IPS DF 6.9 (cell line): ENCODE measurements at places on chromosomes 2 and 18.

DNA sequence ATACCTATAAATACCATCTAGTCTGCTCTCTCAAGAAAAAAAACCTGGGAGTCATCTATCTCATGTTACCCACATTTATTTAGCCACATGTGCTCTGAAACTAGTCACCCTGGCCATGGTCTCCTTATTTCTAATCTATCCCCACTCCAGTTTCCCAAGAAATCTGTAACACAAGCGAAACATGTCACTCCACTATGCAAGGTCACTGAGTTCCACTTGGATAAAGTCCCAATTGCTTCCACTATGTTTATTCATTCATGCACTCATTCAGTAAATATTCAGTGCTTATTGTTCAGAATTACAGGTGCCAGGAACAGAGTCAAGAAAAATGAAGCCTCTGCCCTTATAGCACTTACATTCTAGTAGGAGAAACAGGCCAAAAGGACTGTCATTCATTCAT is 369.4 kb upstream of the CYRIA start:
- no peak overlapping the region for H3K4me3 ChIP-seq
- H3K27me3 ChIP-seq, result no peaks in the 10 kb centered on the region
- no peaks in the 10 kb centered on the region for H3K36me3 ChIP-seq

- no peak overlapping the region for H3K27ac ChIP-seq
- H3K4me3 ChIP-seq, result no peak overlapping the region
- peaks cover 22% of the 10 kb centered on the region for H3K4me1 ChIP-seq
- no peak for DNase-seq
These were observed 15.6 kb downstream of the ATOH8 start for GRCh38 chr2:85769236-85769982.

- no peak overlapping the region for H3K4me3 ChIP-seq
- H3K36me3 ChIP-seq, result no peaks in the 10 kb centered on the region
- H3K27ac ChIP-seq, result no peak overlapping the region
- no peak for DNase-seq
- H3K27me3 ChIP-seq, result no peaks in the 10 kb centered on the region
- no peaks in the 10 kb centered on the region for H3K4me1 ChIP-seq
These were observed 35.2 kb downstream of the ST3GAL5 start for GRCh38 chr2:85853499-85854165.

DNA sequence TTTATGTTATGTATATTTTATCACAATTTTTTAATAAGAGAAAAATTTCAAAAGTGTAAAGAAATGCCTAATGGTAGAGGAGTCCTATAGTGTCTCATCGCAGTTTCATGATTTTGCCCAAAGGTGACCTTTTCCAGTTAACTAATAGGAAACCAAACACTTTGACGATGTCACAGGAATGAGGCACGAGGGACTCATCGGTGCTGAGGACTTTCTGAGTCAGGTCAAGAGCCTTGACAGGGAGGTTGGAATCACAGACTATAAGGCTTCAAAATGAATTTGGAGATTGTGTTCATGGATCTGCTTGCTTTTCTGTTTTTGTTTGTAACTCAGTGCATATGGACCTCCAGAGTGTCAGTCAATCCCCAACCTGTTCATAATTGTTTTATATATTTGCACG is 15.1 kb upstream of the RTTN start:
- H3K4me1 ChIP-seq, result peaks cover 1% of the 10 kb centered on the region; the same call in 1 of the 2 replicates

- H3K4me1 ChIP-seq, result 0 out of 2 replicates have a peak, but pooled peaks cover 1% of the 10 kb centered on the region
- no peak overlapping the region for H3K27ac ChIP-seq
- no peaks in the 10 kb centered on the region; the same call in 1 of the 2 replicates for H3K27me3 ChIP-seq
These were observed 11.4 kb upstream of the PER2 start for GRCh38 chr2:238299803-238300202.

- no peaks in the 10 kb centered on the region for H3K27me3 ChIP-seq
- H3K4me1 ChIP-seq, result no peaks in the 10 kb centered on the region
- H3K27ac ChIP-seq, result no peak overlapping the region
- H3K4me3 ChIP-seq, result no peak overlapping the region
- H3K36me3 ChIP-seq, result no peaks in the 10 kb centered on the region
- no peak for DNase-seq
These were observed 12.7 kb downstream of the OLA1 start for GRCh38 chr2:174235680-174236079.

DNA sequence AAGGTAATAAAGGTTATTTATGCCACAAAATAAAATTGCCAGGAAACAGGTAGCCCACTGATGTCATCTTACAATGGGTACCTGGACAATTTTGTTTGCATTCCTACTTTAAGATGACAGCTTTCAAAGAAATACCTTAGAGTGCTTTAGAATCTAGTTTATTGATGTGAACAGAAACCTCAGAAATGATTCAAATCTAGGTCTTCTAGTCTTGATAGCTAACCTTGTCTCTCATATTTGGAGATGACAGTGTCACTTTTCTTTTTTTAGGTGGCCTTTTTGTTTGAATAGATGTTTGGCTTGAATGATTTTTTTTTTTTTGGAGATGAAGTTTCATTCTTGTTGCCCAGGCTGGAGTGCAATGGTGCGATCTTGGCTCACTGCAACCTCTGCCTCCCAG is 69.1 kb downstream of the PIK3C3 start:
- no peak for DNase-seq
- H3K4me1 ChIP-seq, result no peaks in the 10 kb centered on the region
- H3K27me3 ChIP-seq, result no peaks in the 10 kb centered on the region
- no peak overlapping the region for H3K27ac ChIP-seq

DNA sequence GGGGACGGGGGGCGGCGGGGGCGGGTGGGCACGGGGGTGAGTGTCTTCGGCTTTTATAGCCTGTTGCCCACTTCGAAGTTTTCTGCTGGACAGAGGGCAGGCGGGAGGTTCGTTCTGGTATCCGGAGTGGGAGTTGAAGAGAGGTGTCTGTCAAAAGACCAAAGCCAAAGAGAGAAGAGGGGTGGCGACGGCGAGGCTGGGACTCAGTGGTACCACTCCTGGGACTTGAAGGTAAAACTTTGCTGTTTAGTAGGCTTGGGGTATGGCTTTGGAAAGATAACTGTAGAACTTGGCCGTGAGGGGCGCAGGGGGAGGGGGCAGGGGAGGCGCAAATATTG is 215.8 kb upstream of the DTNA start:
- no peak overlapping the region for H3K27ac ChIP-seq
- no peaks in the 10 kb centered on the region for H3K27me3 ChIP-seq
- H3K4me1 ChIP-seq, result no peaks in the 10 kb centered on the region

GRCh38 chr2:75465317-75465984 is 95.3 kb downstream of the EVA1A start:
- H3K4me1 ChIP-seq, result peaks cover 2% of the 10 kb centered on the region; the same call in 1 of the 2 replicates
- no peak for DNase-seq
- no peak overlapping the region for H3K27ac ChIP-seq
- H3K27me3 ChIP-seq, result no peaks in the 10 kb centered on the region
- no peak overlapping the region for H3K4me3 ChIP-seq

GRCh38 chr2:62150597-62151305 is 45.2 kb upstream of the B3GNT2 start:
- H3K4me1 ChIP-seq, result peaks cover 3% of the 10 kb centered on the region; the same call in 1 of the 2 replicates
- no peak overlapping the region for H3K4me3 ChIP-seq
- H3K27me3 ChIP-seq, result no peaks in the 10 kb centered on the region

DNA sequence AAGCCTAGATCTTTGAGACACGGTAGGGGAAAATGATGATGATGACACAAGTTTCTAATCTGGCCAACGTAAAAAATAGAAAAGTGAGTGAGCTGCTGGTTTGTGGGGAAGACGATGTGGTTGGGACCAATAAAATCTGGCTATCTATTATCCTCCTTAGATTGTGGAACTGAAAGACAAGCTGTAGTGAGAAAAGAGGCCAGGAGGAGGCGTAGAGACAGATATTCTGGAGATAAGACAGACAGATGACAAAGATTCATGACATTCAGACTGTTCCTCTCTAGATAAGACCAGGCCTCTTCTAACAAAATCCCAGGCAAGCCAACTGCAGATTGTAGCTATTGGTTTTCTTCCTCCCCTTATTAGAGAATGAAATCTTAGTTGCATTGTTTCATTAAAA is 376.3 kb upstream of the UBE2E3 start:
- H3K4me3 ChIP-seq, result no peak overlapping the region
- H3K36me3 ChIP-seq, result no peaks in the 10 kb centered on the region
- H3K27me3 ChIP-seq, result no peaks in the 10 kb centered on the region
- peak; percentile 29 for DNase-seq
- no peaks in the 10 kb centered on the region for H3K4me1 ChIP-seq

- no peak for DNase-seq
- no peaks in the 10 kb centered on the region for H3K36me3 ChIP-seq
- no peak overlapping the region for H3K4me3 ChIP-seq
- no peak overlapping the region for H3K27ac ChIP-seq
- H3K27me3 ChIP-seq, result no peaks in the 10 kb centered on the region
These were observed 1621.3 kb downstream of the SUCLG1 start for GRCh38 chr2:82837588-82838304.

- no peak overlapping the region for H3K4me3 ChIP-seq
- H3K4me1 ChIP-seq, result no peaks in the 10 kb centered on the region
- DNase-seq, result no peak
- no peaks in the 10 kb centered on the region for H3K27me3 ChIP-seq
- no peak overlapping the region for H3K27ac ChIP-seq
- peaks cover 14% of the 10 kb centered on the region; the same call in 1 of the 2 replicates for H3K36me3 ChIP-seq
These were observed 12.7 kb downstream of the KDM3A start for GRCh38 chr2:86453836-86454235.

DNA sequence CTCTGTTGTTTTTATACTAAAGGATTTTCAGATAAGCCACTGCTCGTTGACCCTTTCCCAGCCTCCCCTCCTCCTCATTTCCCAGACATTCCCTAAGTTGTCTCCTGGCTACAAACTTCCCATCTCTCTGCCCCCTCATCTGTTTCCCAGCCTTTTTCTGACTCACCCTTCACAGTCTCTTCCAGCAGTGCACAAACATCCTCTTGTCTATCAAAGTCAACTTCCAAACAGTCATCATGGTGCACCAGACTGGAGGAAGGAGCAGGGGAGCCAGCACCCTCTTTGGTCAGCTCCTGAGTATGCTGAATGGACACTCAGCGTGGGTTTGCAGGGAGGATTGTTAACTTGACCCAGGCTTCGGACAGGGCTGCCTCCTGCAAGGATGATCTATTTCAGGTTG is 26.6 kb upstream of the SPRED2 start:
- no peaks in the 10 kb centered on the region for H3K36me3 ChIP-seq
- DNase-seq, result no peak
- H3K27me3 ChIP-seq, result no peaks in the 10 kb centered on the region
- H3K4me3 ChIP-seq, result no peak overlapping the region
- no peaks in the 10 kb centered on the region for H3K4me1 ChIP-seq
- H3K27ac ChIP-seq, result no peak overlapping the region

DNA sequence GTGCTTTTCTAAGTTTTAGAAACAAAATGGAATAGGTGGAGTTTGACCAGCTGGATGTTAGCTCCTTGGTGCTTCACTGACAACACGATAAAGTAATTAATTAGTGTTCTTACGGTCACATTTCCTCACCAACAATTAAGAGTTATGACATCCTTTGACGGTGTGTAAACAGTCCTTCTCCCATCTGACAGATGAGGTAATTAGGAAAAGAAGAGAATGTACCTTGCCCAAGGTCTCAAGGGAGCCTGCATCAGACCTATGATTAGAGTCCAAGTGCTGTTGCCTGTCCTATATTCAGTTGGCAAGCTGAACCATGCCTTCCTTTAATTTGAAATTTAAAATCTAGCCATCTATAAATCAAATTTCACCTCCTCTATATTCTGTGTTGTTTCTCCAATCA is 48.3 kb upstream of the STK17B start:
- H3K36me3 ChIP-seq, result no peaks in the 10 kb centered on the region
- DNase-seq, result no peak

- H3K27me3 ChIP-seq, result no peaks in the 10 kb centered on the region
- H3K4me3 ChIP-seq, result no peak overlapping the region
- DNase-seq, result no peak
- no peaks in the 10 kb centered on the region for H3K4me1 ChIP-seq
- no peak overlapping the region for H3K27ac ChIP-seq
These were observed 78.6 kb upstream of the GALNT5 start for GRCh38 chr2:157178874-157179273.

- no peaks in the 10 kb centered on the region for H3K27me3 ChIP-seq
- no peak overlapping the region for H3K4me3 ChIP-seq
- H3K4me1 ChIP-seq, result no peaks in the 10 kb centered on the region
- H3K36me3 ChIP-seq, result no peaks in the 10 kb centered on the region
- no peak for DNase-seq
These were observed 138.4 kb downstream of the TCF4 start for GRCh38 chr18:55449412-55450140.

DNA sequence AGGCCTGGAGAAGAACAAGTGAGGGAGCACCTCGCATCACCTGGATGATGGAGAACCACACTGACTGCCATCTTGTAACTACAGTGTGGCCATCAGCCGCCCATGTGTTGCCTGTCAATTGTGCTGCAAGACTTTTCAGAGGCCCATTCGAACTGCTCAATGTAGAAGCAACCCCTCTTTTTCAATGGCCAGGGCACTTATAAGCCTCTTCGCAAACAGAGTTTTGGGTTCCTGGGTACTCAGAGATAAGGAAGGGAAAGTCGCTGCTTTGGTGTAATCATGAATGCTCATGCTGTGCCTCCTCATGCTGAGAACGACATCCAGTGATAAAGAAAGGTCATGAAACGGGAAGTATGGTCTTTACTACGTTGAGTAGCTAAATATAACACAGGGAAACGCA is 143.9 kb upstream of the SLC39A10 start:
- H3K36me3 ChIP-seq, result no peaks in the 10 kb centered on the region
- H3K27ac ChIP-seq, result no peak overlapping the region
- H3K4me1 ChIP-seq, result no peaks in the 10 kb centered on the region
- no peaks in the 10 kb centered on the region for H3K27me3 ChIP-seq
- DNase-seq, result no peak

DNA sequence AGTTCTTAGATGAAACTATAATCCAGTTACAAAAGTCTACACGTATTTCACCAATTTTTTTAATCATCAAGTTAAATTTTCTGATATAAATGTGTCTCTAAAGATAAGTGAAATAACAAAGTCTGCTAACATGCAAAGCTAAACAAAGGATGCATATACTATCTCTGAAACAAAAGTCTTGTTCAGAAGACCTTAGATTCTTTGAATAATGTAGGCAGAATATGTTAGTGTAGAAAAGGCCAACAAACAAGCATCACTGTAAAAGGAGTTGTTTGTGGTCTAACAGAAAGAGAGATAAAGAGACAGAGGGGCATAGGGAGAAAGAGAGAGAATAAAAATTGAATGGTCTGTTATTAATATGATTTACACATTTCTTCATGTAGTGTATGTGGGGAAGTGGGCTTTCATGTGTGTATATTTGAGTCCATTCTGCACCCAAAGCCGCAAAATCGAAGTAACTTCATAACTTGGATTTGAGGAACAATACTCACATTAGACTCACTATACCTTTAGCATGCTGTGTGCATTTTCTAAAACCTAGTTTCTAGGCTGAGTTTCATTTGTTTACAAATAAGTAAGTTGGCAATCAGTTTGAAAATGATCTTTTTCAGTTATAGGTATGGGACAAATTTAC is 734.8 kb upstream of the REG3G start:
- H3K36me3 ChIP-seq, result no peaks in the 10 kb centered on the region
- H3K4me3 ChIP-seq, result no peak overlapping the region
- H3K4me1 ChIP-seq, result no peaks in the 10 kb centered on the region
- H3K27me3 ChIP-seq, result no peaks in the 10 kb centered on the region

- no peak overlapping the region for H3K27ac ChIP-seq
- H3K4me3 ChIP-seq, result no peak overlapping the region
- no peaks in the 10 kb centered on the region; the same call in 1 of the 2 replicates for H3K4me1 ChIP-seq
- no peaks in the 10 kb centered on the region for H3K36me3 ChIP-seq
These were observed 38.8 kb downstream of the INHBB start for GRCh38 chr2:120384486-120385354.

GRCh38 chr2:171387052-171387451 is 46.7 kb downstream of the METTL8 start:
- no peak overlapping the region for H3K27ac ChIP-seq
- H3K4me1 ChIP-seq, result peaks cover 4% of the 10 kb centered on the region; the same call in 1 of the 2 replicates
- H3K36me3 ChIP-seq, result no peaks in the 10 kb centered on the region; the same call in 1 of the 2 replicates
- no peak overlapping the region for H3K4me3 ChIP-seq
- no peaks in the 10 kb centered on the region for H3K27me3 ChIP-seq

- no peaks in the 10 kb centered on the region for H3K36me3 ChIP-seq
- no peaks in the 10 kb centered on the region for H3K4me1 ChIP-seq
- no peaks in the 10 kb centered on the region for H3K27me3 ChIP-seq
- H3K27ac ChIP-seq, result no peak overlapping the region
- DNase-seq, result no peak
These were observed 1216.6 kb upstream of the PIK3C3 start for GRCh38 chr18:40738321-40738880.
